ENCODE measurements at places on chromosomes 7 and 10. TPM values are rescaled to one million over a fixed set of nuclear protein-coding genes. Genes with fewer than 3 reads are reported as not detected.

- H3K27ac ChIP-seq = no peak overlapping the region
- H3K27me3 ChIP-seq = peaks cover 4% of the 10 kb centered on the region
- H3K36me3 ChIP-seq = no peaks in the 10 kb centered on the region
Measured at GRCh38 chr10:118508355-118508754, 87.1 kb downstream of the PRLHR start.

GRCh38 chr7:154583454-154583853, 419.5 kb downstream of the PAXIP1 start:
- no peaks in the 10 kb centered on the region for H3K36me3 ChIP-seq
- DNase-seq = no peak

Gene FRAT1
- 2.9 TPM for total RNA-seq

DNA sequence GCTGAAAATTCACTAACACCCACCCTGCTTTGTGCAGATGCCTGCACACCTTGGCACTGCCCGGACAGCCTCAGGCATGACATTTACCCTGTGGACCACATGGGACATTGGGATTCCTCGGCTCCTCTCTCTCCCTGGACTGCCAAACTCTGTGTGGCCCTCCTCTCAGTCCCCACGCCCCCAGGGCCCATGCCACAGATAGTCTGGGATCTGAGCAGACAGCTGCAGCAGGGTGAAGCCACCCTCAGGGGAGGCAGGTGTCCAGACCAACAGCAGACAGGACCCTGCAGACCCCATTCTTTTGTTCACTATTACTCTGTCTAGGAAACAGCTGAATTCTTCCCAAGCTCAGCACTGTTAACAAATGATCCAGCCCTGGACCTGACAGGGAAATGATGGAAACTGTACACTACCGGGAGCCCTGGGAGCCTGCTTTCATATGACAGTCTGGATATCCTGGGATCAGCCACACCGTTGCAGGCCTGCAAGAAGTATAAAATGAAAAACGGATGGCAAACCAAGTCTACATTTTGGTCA, 83.4 kb downstream of the VOPP1 start:
- peaks cover 46% of the 10 kb centered on the region for H3K36me3 ChIP-seq
- H3K4me1 ChIP-seq = peaks cover 13% of the 10 kb centered on the region
- H3K4me3 ChIP-seq = no peak overlapping the region

DNA sequence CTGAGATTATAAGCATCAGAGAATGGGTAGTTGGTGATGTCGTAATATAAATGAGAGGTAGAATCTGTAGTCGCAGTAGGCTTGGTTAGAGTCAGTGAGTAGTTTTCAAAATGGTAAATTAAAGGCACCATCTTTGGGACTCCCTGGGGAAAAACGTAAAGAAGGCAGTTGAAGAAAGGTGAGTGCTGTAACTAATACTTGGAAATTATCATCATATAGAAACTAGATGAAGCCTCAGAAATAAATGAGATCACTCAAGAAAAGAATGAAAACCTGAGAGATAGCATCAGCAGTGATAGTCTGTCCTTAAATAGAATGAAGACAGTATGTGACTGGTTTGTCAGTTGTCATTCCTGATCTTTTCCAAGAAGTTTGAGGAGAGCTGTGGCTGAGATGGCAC, 23.8 kb downstream of the PALS2 start:
- H3K27me3 ChIP-seq = no peaks in the 10 kb centered on the region
- H3K4me1 ChIP-seq = peaks cover 10% of the 10 kb centered on the region
- no peak overlapping the region for H3K4me3 ChIP-seq
- no peak for DNase-seq
- no peak overlapping the region for H3K27ac ChIP-seq

Gene GRID2IP
- total RNA-seq = 0.18 TPM

- no peak overlapping the region for H3K4me3 ChIP-seq
- no peaks in the 10 kb centered on the region for H3K36me3 ChIP-seq
- H3K4me1 ChIP-seq = no peaks in the 10 kb centered on the region
- H3K27me3 ChIP-seq = peaks cover 30% of the 10 kb centered on the region
- no peak overlapping the region for H3K27ac ChIP-seq
Measured at GRCh38 chr10:89283936-89284475, 17.8 kb upstream of the IFIT2 start.

- no peaks in the 10 kb centered on the region for H3K36me3 ChIP-seq
- H3K4me3 ChIP-seq = no peak overlapping the region
- H3K4me1 ChIP-seq = no peaks in the 10 kb centered on the region
- H3K27me3 ChIP-seq = peaks cover 20% of the 10 kb centered on the region
- DNase-seq = no peak
Measured at GRCh38 chr10:44379907-44380306, 5.0 kb downstream of the CXCL12 start.

- H3K36me3 ChIP-seq = no peaks in the 10 kb centered on the region
- no peak overlapping the region for H3K4me3 ChIP-seq
- no peak for DNase-seq
- no peak overlapping the region for H3K27ac ChIP-seq
Measured at GRCh38 chr7:4084271-4084670, 597.8 kb upstream of the FOXK1 start.

DNA sequence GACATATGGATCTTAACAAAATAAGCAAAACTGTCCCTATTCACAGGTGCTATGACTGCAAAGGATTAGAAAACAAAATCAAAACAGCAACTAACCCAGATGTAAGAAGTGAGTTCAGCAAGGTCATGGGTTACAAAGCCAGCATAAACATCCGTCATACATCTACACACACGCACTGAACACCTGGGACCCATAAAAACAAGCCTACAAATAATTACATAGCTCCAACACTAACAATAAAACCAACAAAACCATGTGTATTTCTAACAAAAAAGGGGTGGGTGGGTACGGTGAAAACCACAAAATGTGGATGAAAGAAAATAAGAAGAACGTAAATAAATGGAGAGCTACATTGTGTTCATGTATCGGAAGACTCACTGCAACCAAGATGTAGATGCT, 256.8 kb downstream of the ELFN1 start:
- no peak overlapping the region for H3K27ac ChIP-seq
- H3K36me3 ChIP-seq = peaks cover 39% of the 10 kb centered on the region
- H3K4me3 ChIP-seq = no peak overlapping the region
- no peak for DNase-seq

DNA sequence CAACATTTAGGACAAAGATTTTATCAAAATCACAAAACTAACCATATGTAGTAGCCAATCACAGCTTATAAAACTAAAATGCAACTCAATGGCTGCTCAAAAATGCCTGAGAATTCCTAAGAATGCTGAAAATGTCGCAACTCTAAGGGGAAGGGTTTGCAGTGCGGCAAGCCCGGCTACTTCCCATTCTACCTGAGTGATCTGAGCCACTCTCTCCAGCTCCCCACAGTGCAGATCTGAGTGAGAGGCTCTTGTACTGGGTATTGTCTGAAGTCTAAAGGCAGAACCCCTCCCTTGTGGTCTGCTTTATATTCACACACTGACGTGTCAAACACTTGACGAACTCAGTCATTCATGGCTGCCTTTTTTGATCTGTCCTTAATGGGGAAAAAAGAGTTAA, 28.9 kb downstream of the RAB11FIP2 start:
- H3K36me3 ChIP-seq = peaks cover 8% of the 10 kb centered on the region
- no peaks in the 10 kb centered on the region for H3K4me1 ChIP-seq
- H3K27ac ChIP-seq = no peak overlapping the region
- no peak for DNase-seq

DNA sequence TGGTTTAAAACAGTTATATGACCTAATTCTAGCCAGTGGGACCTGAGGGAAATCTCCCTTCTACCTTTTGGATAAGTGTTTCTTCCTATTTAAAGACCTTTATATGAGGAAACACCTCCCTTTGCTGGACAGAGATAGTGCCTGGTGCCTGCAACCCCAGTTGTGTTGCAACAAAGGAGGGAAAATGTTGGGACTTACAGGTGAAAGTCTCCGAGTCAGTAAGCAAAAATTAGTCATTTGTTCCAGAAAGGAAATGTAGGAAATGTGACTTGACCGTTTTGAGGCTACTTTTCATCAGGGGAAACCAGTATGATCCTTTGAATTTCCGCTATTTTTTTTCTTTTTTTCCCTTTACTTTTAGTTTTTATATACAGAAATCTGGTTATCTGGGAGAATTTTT, 165.5 kb downstream of the DKK1 start:
- DNase-seq = no peak
- no peak overlapping the region for H3K4me3 ChIP-seq
- no peak overlapping the region for H3K27ac ChIP-seq
- H3K36me3 ChIP-seq = no peaks in the 10 kb centered on the region
- no peaks in the 10 kb centered on the region for H3K4me1 ChIP-seq

DNA sequence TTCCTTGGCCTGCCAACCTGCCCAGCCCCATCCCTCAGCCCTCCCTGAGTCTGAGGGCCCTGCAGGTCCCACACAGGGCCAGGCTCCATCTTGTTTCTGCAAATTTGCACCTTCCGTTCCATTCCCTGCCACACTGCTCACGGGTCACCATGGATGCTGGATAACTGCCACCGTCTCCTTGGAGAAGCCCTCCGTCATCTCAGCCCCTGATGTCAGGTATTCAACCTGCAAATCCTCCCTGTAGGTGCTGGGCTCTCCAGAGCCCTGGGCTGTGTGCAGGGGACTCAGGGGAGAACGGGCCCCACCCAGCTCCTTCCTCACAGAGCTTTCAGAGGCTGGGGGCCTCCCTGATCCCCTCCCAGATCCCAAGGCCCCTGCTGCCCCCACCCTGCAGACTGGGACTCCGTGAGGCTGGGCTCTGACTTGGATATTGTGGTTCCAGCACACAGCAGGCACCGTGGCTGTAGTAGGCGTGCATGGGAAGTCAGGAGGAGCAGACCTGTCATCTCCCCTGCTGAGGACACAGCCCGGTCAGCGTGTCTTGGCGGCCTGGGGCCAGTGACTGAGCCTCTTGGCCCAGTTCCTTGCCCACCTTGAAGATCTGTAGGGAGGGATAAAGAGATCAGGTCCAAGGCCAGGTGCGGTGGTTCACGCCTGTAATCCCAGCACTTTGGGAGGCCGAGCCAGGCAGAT, 121.7 kb upstream of the TNRC18 start:
- peaks cover 2% of the 10 kb centered on the region for H3K27me3 ChIP-seq
- no peak for DNase-seq
- peaks cover 4% of the 10 kb centered on the region for H3K4me1 ChIP-seq
- no peak overlapping the region for H3K27ac ChIP-seq
- H3K36me3 ChIP-seq = no peaks in the 10 kb centered on the region

DNA sequence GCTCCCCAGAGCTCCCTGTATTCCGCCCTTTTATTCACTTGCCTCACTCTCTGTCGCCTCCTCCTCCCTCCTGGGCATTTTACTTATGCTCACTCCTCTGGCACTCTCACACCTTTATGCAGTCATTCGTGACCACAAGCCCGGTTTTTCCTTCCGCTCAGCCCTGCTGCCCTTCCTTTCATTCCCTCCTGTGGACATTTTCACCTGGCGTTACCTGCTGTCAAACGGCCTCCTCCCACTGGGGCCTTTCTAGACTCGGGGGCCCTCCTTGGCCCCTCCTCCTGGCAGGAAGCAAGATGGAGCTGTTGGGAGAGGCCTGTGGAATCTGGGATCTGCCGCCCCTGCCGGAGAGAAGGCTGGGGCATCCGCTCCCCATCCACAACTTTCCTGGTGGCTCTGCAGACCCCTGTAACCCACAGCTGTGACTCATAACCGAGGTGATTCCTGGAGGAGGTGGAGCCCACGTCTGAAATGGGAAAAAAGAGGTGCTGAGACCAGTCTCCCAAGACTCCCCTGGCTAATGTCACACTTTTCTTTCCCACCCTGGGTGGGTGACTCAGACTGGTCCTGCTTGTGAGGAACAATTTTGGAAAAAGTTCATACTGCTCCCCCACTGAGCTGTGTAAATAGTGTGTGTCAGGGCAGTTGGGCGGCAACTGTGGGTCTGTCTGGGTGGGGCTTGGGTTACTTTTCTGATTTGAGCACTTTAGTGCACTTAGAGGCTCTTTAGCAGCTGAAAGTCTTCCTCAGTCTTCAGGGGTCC, 1.2 kb downstream of the VCL start:
- no peak for DNase-seq
- peaks cover 39% of the 10 kb centered on the region for H3K4me1 ChIP-seq
- peak overlapping the region; percentile 96 for H3K4me3 ChIP-seq
- H3K27ac ChIP-seq = peak overlapping the region; percentile 76

Gene EXOC4
- 70.5 TPM for total RNA-seq

GRCh38 chr7:33750177-33750576, 155.2 kb upstream of the BMPER start:
- no peaks in the 10 kb centered on the region for H3K36me3 ChIP-seq
- no peak overlapping the region for H3K4me3 ChIP-seq
- H3K4me1 ChIP-seq = no peaks in the 10 kb centered on the region
- no peak overlapping the region for H3K27ac ChIP-seq
- peaks cover 2% of the 10 kb centered on the region for H3K27me3 ChIP-seq

- H3K27me3 ChIP-seq = peaks cover 2% of the 10 kb centered on the region
- DNase-seq = no peak
- peak overlapping the region; percentile 85 for H3K4me3 ChIP-seq
- peak overlapping the region; percentile 91 for H3K27ac ChIP-seq
- peaks cover 39% of the 10 kb centered on the region for H3K4me1 ChIP-seq
Measured at GRCh38 chr10:27100813-27101347, 586 bp upstream of the ANKRD26 start.

DNA sequence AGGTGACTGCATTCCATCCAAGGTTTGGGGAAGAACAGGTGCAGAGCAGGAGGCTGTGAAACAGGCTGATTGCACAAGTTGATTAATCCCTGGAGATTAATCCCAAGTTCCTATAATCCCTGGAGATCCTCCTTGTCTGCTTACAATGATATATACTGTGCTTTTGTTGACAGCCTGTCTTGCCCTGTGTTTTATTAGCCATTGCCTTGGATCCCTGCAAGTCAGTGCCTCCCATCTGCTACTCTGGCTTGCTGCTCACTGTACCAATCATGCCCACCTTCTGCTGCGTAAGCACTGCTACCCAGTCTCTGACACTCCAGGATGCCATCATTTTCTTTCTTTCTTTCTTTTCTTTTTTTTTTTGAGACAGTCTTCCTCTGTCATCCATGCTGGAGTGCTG, 65.4 kb downstream of the ANKRD61 start:
- no peak overlapping the region for H3K27ac ChIP-seq
- no peaks in the 10 kb centered on the region for H3K4me1 ChIP-seq
- no peaks in the 10 kb centered on the region for H3K36me3 ChIP-seq
- peaks cover 22% of the 10 kb centered on the region for H3K27me3 ChIP-seq
- no peak for DNase-seq
- no peak overlapping the region for H3K4me3 ChIP-seq
